ENCODE measurements at places on chromosomes 16 and 17.

DNA sequence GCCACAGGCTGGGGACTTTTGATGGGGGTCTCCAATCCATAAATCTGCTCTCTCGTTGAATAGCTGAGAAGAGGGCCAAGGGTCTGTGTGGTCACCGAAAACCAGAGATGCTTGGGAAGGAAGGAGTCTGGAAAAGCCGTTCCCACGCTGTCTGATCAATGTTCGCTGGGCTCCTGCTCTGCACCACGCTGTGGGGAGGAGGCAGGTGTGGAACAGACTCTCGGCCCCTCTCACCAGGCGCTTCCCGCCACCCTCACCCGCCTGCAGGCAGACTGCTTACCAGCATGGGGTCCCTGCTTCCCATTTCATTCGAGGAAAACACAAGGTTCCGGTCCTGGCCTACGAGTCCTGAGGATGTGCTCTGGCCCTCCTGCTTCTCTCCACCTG is 702 bp upstream of the ALDH3A1 start:
- H3K27me3 ChIP-seq, result no peaks in the 10 kb centered on the region
- H3K36me3 ChIP-seq, result no peaks in the 10 kb centered on the region
- H3K4me3 ChIP-seq, result no peak overlapping the region
- H3K4me1 ChIP-seq, result no peaks in the 10 kb centered on the region
- no peak for DNase-seq
- H3K27ac ChIP-seq, result no peak overlapping the region

- no peak overlapping the region for H3K27ac ChIP-seq
- no peaks in the 10 kb centered on the region for H3K36me3 ChIP-seq
- H3K4me1 ChIP-seq, result peaks cover 1% of the 10 kb centered on the region
- H3K27me3 ChIP-seq, result no peaks in the 10 kb centered on the region
Observed at GRCh38 chr17:65850486-65850885, 289.0 kb upstream of the AXIN2 start.

DNA sequence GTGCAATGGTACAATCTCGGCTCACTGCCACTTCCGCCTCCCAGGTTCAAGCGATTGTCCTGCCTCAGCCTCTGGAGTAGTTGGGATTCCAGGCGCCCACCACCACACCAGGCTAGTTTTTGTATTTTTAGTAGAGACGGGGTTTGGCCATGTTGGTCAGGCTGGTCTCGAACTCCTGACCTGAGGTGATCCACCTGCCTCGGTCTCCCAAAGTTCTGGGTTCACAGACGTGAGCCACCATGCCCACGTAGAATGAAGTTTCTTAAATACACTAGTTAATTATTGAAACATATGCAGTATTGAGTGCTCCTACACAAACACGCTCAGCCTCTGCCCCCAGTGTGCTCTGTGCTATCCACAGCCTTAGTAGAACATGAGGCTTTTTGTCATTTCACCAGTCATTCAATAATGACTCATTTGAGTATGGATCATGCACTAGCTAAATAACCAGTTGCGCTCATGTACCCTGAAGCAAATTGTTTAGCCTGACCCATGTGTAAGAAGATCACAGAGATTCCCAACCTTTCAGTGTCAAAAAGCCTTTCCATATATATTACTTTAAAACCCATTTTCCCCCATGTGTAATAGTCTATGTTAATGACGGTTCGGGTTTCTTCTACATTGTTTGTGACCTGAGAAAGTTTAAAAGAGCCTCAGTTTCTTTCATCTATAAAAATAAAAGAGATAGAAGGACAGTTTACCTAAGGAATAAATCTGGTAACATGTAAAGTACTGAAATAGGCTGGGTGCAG is 49.7 kb downstream of the TUBD1 start:
- peaks cover 4% of the 10 kb centered on the region for H3K36me3 ChIP-seq
- peaks cover 8% of the 10 kb centered on the region for H3K4me1 ChIP-seq
- H3K27me3 ChIP-seq, result no peaks in the 10 kb centered on the region
- peak; percentile 94 for DNase-seq
- peak overlapping the region; percentile 59 for H3K27ac ChIP-seq

DNA sequence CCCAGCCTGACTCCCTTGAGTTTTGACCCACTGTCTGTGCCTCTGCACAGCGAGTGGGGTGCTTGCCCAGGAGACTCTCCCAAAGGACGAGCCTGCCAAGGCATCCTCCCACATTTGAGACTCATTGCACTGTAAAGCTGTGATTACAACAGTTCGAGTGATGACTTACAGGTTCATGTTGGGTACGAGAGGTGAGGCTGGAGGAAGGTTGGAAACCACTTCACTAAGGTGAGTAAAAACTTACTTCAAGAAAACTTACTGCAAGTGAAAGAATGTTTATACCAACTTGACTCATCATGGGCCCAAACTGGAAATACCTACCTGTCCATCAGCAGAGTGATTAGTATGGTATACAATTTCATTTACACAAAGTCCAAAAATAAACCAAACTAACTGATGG is 360.1 kb upstream of the CDH11 start:
- no peak overlapping the region for H3K4me3 ChIP-seq
- H3K27me3 ChIP-seq, result no peaks in the 10 kb centered on the region
- no peak for DNase-seq
- no peaks in the 10 kb centered on the region for H3K36me3 ChIP-seq
- H3K4me1 ChIP-seq, result no peaks in the 10 kb centered on the region

- H3K36me3 ChIP-seq, result peaks cover 2% of the 10 kb centered on the region
- DNase-seq, result no peak
- H3K27ac ChIP-seq, result no peak overlapping the region
Observed at GRCh38 chr16:20928774-20929411, 28.3 kb downstream of the LYRM1 start.

DNA sequence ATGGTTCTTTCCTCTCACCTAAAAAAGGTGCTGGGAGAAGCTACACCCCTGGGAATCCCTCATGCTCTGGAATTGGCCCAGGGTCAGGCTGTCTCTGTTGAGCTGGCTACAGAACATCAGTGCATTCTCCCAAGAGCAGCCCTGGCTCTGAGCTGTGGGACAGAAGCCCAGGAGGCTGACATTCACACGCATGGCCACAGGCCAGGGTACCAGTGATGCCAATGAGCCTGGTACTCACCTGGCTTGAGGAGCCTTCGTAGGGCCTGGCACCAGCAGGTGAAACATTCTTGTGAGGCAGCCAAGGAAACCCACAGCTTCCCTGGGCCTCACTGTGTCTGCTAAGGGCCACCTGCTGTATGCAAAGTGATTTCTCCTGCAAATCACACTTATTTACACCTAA is 121.7 kb upstream of the CCL2 start:
- no peaks in the 10 kb centered on the region for H3K27me3 ChIP-seq
- H3K4me1 ChIP-seq, result no peaks in the 10 kb centered on the region
- H3K27ac ChIP-seq, result no peak overlapping the region
- no peaks in the 10 kb centered on the region for H3K36me3 ChIP-seq
- no peak for DNase-seq

GRCh38 chr16:66166490-66166889 is 200.0 kb upstream of the CDH5 start:
- no peak overlapping the region for H3K27ac ChIP-seq
- H3K4me1 ChIP-seq, result no peaks in the 10 kb centered on the region
- H3K36me3 ChIP-seq, result no peaks in the 10 kb centered on the region

DNA sequence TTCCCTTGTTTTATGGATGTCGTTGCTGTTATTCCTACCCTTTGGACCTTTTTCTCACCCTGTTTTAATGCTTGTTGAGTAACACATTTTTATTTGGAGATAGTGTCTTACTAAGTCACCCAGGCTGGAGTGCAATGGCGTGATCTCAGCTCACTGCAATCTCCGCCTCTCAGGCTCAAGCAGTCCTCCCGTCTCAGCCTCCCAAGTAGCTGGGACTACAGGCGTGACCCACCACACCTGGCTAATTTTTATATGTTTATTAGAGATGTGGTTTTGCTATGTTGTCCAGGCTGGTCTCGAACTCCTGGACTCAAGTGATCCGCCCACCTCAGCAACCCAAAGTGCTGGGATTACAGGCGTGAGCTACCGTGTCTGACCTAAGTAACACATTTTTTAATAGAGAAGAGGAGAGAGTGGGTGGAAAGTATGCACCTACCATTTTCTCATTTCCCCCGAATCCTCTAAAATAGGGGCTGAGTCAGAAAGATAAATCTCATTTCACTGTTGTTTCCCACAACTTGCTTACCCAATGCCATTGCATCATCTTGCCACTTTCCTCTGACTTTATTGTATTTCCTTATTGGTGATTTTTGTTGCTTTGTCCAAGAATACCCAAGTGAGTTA is 7.0 kb downstream of the DHX40 start:
- DNase-seq, result no peak
- no peak overlapping the region for H3K27ac ChIP-seq
- no peak overlapping the region for H3K4me3 ChIP-seq
- H3K36me3 ChIP-seq, result peaks cover 2% of the 10 kb centered on the region

- no peaks in the 10 kb centered on the region for H3K27me3 ChIP-seq
- H3K27ac ChIP-seq, result peak overlapping the region; percentile 83
- H3K4me3 ChIP-seq, result no peak overlapping the region
- no peaks in the 10 kb centered on the region for H3K36me3 ChIP-seq
- H3K4me1 ChIP-seq, result peaks cover 20% of the 10 kb centered on the region
Observed at GRCh38 chr17:64706224-64707049, 44.3 kb upstream of the SMURF2 start.

DNA sequence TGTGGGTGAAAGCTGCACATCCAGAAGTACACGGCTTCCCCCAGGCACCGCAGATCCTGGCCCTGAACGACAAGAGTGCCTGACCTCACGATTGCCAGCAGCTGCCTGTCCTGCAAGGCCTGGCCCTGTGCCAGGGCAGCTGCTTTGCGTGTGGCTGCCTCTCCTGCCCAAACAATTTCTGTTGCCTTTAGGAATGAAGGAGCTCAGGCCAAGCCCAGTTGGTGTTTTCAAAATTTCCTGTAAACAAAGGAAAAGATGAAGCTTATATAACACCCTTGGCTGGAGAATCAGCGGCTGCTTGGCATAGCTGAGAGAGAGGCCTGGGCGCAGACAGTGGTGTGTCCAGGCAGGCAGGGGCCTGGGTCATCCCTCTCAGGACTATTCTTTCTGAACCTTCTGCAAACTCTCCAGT is 11.7 kb upstream of the SLC47A2 start:
- H3K27me3 ChIP-seq, result no peaks in the 10 kb centered on the region
- no peaks in the 10 kb centered on the region for H3K36me3 ChIP-seq
- no peaks in the 10 kb centered on the region for H3K4me1 ChIP-seq

DNA sequence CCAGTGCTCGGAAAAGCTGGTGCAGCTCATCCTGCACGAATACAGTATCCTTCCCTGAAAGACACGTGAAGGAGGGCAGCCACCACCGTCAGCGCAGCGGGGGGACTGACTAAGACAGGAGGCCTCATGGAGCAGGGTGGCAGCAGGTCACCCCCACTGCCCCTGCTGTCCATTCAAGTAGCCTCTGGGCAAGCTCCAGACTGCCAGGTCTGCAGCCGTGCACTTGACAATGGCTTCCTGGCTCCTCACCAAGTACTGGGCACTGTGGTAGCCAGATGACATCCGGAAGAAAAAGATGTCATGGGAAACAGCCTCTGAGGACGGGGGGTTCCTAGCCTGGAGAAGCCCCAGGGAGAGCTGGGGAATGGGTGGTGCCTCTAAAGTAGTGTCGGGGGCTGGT is 7.9 kb upstream of the MYO15A start:
- H3K4me3 ChIP-seq, result no peak overlapping the region
- no peaks in the 10 kb centered on the region for H3K27me3 ChIP-seq
- no peaks in the 10 kb centered on the region for H3K4me1 ChIP-seq
- DNase-seq, result no peak

GRCh38 chr17:50689956-50690886 is 17.5 kb downstream of the ANKRD40 start:
- H3K4me1 ChIP-seq, result peaks cover 22% of the 10 kb centered on the region
- H3K36me3 ChIP-seq, result peaks cover 10% of the 10 kb centered on the region
- no peak overlapping the region for H3K27ac ChIP-seq
- no peak overlapping the region for H3K4me3 ChIP-seq
- no peaks in the 10 kb centered on the region for H3K27me3 ChIP-seq
- DNase-seq, result no peak

GRCh38 chr16:76882105-76882504 is 308.9 kb upstream of the MON1B start:
- peaks cover 4% of the 10 kb centered on the region for H3K4me1 ChIP-seq
- no peaks in the 10 kb centered on the region for H3K36me3 ChIP-seq
- DNase-seq, result no peak

DNA sequence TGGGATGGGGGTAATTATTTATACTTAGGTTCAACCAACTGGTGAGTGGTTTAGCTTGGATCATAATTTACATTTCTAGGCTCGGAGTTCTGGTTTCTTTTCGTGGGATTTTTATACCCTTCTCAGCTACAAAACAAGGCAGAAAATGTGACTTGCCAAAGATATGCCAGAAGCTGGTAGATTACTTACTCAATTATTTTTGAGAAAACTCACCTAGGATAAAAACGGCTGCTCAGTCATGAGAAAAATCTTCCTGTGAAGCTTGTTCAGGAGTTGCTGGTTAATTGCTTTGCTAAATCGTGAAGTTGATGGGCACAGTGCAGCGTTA is 1.1 kb downstream of the NDEL1 start:
- H3K27ac ChIP-seq, result no peak overlapping the region
- peaks cover 5% of the 10 kb centered on the region for H3K36me3 ChIP-seq

DNA sequence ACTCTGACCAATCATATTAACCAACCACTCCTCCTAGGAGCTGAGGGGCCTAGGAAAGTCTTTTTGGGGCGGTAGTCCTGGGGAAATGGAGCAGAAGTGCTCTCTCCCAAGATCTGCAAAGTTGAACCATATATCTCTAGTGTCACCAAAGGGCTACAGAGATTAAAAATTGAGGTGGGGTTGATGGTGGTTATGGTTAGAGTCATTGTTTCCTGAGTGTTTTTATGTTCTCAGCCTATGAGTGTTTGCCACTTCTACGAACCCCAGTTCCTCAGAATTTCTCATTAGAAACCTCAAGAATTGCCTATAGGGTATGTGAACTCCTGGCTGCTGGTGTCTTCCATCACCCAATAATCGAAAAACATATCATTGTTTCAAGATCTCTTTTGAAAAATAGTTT is 217.8 kb downstream of the CDRT15L2 start:
- no peaks in the 10 kb centered on the region for H3K36me3 ChIP-seq
- DNase-seq, result no peak
- H3K27ac ChIP-seq, result no peak overlapping the region
- H3K27me3 ChIP-seq, result no peaks in the 10 kb centered on the region

DNA sequence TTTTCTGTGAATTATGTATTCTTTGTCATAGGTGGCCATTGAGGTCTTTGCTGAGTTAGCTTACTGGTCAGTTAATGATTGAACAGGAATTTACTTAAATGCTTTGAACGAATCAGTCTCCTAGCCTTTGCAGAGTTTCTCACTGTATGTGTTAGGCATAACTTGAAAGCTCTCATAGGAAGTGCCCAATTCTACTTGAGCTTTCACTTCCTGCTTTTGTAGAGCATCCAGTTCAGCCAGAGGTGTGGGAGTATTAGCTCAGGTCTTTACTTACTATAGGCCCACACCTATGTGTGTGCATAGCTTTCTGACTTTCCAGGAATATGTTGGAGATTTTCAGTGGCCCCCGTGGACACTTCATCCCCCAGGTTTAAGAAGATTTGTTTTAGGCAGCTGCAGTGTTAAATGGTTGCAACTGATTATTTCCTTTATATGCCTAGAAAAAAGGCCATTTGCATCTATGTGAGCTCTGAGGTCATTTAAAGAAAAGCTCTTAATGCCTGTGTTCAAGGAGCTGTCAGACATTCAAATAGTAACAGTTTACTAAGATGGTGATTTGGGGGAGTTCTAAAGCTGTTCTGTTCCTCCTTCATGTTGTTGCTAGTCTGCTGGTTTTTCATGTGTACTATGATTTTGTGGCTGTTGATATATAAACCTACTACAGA is 62.3 kb downstream of the PHKB start:
- DNase-seq, result no peak
- no peaks in the 10 kb centered on the region for H3K4me1 ChIP-seq
- no peak overlapping the region for H3K4me3 ChIP-seq
- H3K27me3 ChIP-seq, result no peaks in the 10 kb centered on the region
- no peaks in the 10 kb centered on the region for H3K36me3 ChIP-seq
- H3K27ac ChIP-seq, result no peak overlapping the region
